D721Med (cell line): ENCODE measurements at places on chromosomes 3 and 15.

DNA sequence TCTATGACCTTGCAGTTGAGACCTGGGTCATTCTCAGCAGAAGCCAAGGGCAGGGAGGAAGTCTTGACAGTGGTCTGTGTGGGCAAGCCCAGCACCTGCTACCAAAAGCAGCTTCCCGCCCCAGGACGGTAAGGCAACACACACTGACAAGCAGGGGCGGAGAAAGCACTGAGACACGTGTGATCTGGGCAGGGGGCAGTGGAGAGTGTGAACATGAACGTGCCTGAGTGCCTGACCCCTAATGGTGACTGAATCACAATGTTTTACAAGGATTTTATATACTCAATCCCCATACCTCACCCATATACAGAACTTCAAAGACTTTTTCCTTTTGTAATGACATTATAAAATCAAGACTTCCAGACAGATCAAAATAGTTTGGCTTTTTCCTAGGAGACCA, 35.2 kb downstream of the ANP32A start:
- no peak for DNase-seq

- no peak for DNase-seq
Measured at GRCh38 chr3:138761002-138761401, 73.7 kb downstream of the PIK3CB start.

DNA sequence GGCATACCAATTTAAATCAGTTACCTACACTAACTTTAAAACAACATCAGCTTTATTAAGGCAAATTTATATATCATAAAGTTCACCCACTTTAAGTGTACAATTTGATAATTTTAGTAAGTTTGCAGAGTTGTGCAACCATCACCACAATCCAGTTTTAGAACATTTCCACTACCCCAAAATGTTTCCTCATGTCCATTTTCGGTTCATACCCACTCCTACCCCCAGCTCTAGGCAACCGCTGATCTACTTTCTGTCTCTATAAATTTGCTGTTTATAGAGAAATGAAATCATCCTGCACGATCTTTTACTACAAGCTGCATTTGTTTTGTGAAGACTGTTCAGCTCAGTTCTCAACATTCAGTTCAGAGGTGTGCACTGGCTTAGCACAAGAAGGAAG, 31.5 kb upstream of the FAM81A start:
- DNase-seq, result no peak

DNA sequence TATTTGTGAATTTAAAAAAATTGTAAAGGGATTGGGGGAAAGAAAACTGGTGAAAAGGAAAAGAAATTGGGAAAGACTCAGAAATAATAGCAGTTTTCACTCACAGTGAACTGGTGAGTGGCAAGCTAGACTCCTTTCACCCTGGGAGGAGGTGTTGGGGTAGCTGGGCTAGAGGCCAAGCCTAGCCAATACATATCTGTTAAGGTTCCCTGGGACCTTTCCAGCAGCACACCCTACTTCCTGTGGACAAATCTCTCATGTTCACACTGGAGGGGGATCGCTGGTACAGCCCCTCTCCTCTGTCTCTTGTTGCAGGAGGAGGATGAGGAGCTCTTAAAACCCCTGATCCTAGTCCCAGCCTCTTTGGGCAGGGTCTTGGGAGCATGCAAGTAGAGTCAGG, 3.7 kb upstream of the RPP25 start:
- DNase-seq, result no peak

DNA sequence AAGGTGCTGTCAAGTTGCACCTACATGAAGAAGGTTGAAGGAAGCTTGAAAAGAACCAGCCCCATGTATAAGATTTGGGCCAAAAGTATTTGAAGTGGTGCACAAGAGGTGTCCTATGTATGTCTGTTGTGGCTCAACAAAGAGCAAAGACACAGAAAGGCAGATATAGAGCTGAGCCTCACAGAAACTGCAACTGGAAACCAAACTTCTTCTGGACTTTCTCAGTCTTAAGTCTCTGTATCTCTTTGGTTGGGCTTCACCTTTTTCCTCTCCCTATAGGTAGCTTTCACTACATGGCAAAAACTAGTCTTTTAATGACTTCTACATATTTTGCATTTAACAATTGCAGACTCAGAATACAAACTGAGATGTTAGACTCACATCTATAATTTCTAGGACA, 8.8 kb upstream of the CMC1 start:
- DNase-seq, result no peak

DNA sequence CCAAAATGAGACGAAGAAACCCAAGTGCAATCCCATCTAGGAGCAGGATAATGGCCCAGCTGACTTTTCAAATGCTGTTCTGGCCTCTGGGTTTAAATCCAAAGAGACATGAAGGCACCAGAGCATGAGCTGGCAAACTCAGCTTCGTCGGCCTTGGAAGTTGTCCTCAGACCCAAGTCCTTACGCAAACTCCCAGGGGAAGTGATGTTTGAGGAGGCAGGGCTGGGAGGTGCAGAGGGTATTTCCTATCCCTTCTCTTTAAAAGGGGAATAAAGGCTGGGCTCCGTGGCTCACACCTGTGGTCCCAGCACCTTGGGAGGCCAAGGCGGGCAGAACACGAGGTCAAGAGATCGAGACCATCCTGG, 68.9 kb upstream of the HERC1 start:
- no peak for DNase-seq

DNA sequence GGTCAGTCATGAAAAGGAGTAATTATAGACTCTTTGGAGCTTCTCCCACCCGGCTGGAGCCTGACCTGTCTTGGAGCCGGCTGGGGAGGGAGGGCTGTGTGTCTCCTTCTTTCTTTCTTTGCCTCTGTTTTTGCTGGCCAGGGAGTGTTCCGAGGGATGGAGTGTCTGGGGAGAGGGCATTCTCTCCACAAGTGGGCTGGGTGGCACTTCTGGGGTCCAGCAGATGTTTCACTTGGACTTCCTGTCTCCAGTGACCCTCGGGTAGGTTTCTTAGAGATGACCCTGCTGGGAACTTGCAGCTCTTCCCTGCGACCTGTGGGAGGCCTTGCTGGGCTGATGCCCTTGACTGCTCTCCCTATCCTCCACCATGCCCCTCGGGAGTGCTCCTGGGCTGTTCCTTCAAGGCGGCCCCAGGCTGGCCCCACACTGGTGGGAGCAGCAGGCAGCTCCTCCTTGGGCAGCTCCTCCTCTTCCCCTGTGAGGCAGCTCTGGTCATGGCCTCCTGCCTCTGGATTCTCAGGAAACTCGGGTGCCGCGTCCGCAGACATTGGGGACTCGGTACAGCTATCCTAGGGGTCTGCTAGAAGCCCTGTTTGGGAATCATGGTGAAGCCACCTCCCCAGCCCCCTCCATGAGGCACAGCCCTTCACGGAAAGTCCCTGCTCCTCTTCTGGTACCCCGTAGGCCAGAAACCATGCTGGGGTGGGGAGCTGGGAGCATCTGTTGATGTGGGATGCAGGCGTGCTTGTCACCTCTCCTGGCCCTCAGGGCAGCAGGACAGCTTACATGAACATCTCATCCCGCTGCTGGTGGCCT, 44.9 kb downstream of the APBA2 start:
- DNase-seq, result no peak

DNA sequence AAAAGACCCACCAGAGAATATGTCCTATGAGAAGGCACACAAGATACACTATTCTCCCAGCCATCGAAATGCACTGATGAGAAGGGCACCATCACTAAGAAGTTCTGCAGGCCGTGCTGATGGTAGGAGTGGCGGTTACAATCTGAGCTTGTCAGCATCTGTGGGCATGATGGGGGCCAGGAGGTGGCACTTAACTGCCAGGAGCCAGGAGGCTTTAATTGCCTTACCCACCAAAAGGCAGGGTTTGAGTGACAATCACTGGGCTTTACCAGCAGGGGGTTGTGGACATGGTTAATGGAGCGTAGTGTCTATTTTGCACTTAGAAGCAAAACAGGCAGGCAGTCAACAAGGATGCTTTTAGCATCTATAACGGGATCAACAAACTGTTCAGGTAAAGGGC, 16.0 kb upstream of the SQOR start:
- no peak for DNase-seq

- no peak for DNase-seq
Measured at GRCh38 chr3:162441716-162442115, 945.1 kb downstream of the OTOL1 start.

DNA sequence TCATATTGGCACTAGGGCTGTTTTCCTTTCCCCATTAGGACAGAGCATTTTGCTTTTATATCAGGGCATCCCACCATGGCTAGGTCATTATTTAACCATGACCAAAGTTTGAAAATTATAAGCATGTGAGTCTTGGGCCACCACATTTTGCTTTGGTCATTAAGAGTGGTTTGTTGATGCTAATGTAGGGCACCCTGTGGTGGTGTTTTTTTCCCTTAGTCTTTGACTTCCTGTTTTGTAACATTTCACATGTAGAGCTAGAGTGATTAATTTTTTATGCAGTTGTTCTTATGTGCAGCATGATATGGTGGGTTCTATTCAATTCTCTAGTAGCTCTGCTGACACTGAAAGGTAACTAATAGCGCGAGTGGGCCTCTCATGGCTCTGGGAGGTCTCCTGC, 249.6 kb upstream of the ROBO1 start:
- no peak for DNase-seq

DNA sequence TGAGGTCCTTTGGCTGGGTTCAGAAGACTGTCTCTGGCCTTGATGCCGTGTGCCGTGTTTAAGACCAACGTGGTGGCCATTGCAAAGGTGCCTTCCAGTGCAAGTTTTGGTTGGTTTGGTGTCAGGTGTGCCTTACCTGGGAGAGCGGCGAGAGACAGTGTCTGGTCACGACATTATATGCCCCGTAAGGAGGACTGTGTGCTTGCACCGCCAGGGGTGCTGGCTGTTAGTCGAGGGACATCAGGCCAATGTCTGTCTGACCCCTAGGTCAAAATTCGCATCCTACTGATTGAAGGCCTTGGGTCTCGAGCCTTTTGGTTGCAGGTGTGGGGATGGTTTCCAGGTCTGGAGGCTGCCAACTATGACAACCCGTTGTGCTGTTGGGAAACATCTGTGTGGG, 111.9 kb downstream of the SNRPN start:
- no peak for DNase-seq

DNA sequence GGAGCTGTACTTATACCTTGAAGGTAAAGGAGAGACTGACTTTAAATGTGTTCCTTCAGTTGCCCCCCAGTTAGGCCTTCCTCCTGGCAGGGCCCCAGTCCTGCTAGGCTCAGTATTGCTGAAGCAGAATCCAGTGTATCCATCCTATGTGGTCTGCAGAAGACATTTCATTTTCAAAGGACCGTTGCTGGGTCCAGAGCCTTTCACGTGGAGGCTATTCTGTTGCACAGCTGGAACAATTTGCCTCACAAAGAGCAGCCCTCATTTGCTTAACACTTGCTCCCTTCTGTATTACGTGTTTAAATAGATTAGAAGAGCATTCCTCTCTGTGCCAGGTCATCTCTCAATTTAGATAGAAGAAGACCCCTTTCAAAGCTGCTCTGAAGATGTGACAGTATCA, 78.9 kb upstream of the CFAP20DC start:
- DNase-seq, result no peak

- DNase-seq, result no peak
Measured at GRCh38 chr3:69191516-69191915, 69.1 kb upstream of the LMOD3 start.

DNA sequence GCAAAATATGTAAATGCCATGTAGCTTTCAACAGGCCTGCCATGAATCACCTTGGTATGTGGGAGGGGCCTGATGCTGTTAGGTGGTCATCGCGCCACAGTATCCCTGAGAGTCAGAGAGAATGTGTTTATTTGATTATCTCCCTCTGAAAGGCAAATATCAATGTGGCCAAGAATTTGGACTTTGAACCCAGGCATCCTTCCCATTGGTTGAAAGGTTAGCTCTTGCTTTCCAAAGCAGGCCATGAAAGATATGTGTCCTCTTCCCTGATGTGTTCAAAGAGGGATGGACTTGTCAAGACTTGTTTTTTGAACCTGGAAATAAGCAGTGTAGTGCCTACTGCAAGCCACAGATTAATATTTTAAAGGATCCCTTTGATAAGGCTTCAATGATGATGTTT, 36.7 kb downstream of the SRP14 start:
- no peak for DNase-seq

DNA sequence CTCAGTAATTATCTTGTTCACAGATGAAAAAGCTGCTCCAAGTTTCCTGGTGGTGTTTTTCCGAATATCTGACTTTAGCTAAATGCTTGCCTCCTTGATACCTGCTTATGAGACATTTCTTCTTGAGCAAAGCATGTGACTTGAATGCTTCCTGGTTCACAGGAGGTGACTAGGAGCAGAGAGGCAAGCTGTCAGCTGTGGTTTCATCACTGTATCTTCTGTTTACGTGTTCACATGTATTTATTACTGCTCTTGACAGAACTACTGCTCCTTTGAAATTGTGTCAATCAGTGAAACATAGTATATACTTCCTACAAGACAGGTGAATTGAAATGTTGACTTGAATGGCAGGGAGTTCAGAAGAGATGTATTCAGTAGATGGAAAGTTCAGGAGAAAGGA, 8.9 kb upstream of the SPPL2A start:
- no peak for DNase-seq

DNA sequence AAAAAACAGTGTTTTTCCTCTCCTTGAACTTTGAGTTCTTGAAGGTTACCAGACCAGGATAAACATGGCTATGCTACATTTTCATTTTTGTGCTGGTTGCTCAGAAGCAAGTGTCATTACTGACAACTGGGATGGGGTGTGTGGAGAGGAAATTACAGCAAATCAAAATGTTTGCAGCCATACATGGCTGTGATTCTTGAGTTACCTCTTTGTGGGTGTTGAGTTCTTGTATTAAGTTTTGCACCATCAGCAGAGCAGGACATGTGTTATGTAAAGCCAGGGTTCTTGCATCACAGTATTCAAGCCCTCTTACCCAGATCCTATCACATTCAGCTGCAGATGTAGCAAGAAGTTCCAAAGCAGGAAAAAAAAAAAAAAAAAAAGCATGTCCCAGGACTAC, 53.9 kb upstream of the ATOSA start:
- DNase-seq, result no peak

GRCh38 chr3:90095811-90096210, 988.4 kb downstream of the EPHA3 start:
- no peak for DNase-seq

GRCh38 chr3:143809121-143809621, 39.1 kb downstream of the SLC9A9 start:
- no peak for DNase-seq

- DNase-seq, result no peak
Measured at GRCh38 chr3:191627064-191627463, 166.1 kb downstream of the PYDC2 start.

GRCh38 chr3:119944091-119944490, 150.2 kb downstream of the GSK3B start:
- no peak for DNase-seq

GRCh38 chr3:66715806-66716205, 215.0 kb upstream of the LRIG1 start:
- DNase-seq, result no peak

DNA sequence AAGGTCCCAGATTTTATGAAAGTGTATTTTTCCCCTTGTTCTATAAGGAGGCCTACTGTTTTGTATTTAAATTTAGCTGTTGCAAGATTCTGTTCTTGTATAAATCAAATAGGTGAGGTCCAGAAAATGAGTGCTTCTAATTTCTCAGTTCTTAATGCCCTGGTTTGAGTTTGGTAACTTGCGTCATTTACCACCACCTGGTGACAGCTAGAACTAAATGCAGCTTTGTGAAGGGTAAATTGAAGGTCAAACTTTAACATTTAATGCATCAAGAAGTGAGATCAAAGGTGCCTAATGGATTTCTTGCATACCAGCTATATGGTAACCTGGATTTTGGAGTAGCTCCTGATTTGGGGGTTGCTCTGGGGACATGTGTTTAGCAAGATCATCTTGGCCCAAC, 50.7 kb upstream of the POLR2M start:
- no peak for DNase-seq
